ENCODE measurements at places on chromosomes 3 and 15.

DNA sequence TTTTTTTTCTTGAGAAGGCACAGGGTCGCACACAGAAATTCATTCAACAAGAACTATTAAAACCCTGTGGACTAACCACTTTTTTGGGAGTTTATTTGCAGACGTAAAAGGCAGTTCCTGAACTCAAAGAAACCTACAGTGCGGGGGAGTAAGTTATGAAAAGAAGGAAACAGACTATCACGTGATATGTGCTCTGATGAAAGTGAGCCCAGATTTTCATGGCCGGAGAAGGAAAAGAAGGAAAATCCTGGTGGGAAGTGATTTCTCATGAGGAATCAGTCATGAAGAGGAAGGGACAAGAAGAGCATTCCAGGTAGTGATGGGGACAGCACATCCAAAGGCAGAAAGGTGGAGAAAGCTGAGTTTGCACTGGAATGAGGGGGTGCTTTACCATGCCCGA is 26.1 kb downstream of the SEMA6D start:
- no peak for DNase-seq

DNA sequence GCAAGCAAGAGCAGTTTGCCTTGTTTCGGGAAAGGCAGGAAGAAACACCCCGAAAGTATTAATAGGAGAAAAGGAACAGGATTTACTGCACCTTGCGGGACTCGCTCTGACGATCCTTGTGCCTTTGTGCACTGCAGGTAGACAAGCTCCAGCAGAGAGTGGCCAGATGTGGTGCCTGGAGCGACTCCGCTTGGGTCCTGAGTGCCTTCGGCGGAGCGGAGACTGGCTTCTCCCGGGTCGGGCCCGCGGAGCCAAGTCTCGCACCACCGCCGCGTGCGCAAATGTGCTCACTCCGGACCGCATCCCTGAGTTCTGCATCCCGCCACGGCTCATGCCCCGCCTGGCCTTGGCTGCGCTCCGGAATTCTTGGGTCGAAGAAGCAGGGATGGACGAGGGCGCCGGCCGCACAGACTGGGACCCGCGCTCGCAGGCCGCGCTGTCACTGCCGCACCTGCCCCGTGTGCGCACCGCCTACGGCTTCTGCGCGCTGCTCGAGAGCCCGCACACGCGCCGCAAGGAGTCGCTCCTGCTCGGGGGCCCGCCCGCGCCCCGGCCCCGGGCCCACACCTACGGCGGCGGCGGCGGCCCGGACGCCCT is 769 bp downstream of the C2CD4A start:
- DNase-seq, result no peak

DNA sequence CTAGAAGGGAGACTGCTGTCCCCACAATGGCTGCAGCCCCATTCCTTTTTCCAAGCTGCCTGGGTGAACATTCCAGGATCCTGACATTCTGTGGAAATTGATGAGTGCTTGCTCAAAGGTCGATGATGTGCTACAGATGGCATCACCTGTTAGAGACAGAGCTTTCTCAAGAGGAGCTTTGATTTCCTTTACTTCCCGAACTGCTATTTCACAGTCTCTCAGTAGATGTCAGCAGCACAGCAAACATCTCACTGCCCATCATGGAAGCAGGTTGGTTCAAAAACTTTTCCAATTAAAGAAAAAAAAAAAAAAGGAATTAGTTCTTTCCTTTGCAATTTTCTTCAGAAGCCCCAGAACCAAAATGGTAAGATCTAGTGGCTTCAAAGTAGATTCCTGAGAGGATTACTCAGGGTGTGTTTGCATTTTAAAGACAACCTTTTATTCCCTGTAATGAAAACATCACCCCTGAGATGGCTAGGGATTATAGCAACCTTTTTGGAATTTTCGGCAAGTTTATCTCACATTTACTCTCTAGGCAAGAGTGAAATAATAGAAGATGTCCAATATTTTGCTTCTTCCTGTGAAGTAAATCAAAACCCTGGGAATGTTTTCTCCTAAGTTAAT is 44.8 kb downstream of the POLR2M start:
- DNase-seq, result peak; percentile 5

- no peak for DNase-seq
Observed at GRCh38 chr3:23619705-23620637, 185.8 kb upstream of the UBE2E1 start.

DNA sequence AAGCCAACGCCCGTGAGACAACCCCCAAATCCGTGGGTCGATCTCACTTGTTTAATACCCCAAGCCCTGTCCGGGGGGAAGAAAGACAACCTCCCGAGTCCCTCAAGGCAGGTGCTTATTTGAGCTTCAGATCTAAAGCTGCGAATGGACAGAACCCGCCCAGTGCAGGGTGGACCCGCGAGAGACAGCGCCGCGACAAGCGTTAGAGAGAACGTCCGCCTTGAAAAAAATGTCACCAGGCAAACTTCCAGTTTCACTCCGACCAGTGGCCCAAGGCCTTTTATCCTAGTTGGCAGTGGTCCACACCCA is 740 bp upstream of the OXSR1 start:
- no peak for DNase-seq

DNA sequence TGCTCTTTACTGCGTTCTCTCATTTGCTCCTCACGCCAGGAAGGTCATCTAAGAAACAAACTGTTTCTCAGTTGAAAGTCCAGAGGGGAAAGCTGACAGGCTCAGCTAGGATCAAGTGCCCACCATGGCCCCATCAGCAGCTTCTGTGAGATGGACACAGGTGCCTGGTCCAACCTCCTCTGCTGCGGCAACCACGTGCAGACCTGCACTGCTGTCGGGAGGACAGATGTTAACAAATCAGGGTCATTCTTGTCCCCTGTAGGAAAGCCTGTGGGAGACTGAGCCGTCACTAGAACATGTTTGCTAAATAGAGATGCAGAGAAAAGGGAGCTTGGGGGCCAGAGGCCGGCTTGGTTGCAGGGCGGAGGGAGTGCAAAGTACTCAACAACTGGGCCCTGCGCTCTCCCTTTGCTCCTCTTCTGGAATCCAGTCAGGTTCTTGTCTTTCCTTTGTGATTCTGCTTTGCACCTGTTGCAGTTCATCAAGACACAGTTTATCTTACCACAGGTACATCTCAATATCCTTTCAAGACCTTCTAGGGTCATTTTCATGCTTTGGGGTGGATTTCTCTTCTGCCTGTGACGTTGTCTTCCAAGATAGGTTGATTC is 20.9 kb downstream of the GPD1L start:
- DNase-seq, result no peak

DNA sequence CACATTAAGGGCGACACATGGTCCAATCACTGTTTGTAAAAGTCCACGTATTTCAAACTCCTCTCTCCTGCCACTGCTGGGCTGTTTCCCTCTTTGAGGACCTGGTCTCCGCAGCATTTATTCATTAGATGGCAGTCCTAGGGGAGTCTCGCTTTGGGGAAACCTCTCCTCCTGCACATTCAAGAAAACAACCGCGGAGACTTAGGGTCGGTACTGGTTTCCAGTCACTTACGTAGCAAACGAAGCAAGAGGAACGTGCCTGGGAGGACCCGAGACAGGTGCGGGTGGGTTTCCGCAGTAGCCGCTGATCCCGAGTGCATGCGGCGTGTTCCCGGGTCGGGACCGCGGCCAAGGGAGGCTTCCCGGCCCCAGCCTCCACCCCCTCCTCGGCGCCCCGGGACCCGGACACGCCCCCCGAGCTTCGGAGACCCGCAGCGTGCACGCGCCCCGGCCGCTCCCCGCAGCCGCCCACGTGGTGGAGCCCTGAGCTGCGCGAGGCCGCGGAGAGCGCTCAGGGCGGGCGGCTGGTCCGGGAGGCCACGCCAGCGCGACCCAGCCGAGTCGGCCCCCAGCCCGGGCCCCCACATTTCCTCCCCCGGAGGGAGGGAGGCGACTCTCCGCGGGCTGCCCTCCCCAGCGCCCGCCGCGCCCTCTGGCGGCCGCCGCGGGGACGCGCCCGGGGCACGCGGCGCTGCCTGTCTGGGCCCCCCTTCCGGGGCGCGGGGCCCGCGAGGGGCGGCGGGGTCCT is 1.1 kb upstream of the IGF1R start:
- peak; percentile 61 for DNase-seq

DNA sequence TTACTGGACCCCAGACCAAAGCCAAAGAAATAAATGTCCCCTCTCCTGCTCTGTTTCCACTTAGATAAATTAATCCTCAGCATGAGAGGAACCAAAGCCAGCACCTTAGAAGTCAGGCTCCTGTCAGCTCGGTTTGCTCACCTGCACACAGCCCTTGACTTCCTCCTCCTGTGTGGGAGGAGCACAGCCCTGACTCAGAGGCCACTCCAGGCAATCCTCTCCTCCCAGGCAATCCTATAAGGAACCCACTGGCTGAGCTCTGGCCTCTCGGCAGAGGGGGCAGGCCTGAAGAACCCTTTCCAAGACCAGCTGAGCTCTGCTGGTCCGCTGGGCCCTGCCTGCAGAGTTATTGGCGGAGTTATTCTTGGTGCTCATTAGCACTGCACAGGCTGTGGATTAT is 30.8 kb downstream of the LIPC start:
- no peak for DNase-seq

- peak; percentile 40 for DNase-seq
Observed at GRCh38 chr15:44662478-44663409, 718 bp downstream of the SPG11 start.

DNA sequence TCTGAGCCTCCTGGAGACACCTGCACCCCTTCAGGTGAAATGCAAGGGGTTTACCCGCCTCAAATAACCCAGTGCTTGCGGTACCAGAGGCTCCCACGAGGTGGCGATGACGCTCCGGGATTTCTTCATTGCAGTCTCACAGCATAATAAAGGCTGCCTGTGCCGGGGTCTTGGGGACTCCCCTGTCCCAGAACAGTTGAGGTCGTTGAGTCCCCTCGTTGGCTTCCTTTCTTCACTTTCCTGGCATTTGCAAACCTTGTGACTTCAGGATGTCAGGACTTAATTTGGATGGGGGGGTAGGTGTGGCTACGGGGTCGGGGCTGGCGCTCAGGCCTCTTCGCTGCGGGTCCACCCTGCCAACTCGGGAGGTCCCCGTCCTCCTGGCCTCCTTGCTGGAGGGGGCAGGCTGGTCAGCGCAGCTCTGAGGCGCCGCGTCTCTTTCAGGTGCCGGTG is 1.3 kb downstream of the GNAT1 start:
- DNase-seq, result peak; percentile 28

DNA sequence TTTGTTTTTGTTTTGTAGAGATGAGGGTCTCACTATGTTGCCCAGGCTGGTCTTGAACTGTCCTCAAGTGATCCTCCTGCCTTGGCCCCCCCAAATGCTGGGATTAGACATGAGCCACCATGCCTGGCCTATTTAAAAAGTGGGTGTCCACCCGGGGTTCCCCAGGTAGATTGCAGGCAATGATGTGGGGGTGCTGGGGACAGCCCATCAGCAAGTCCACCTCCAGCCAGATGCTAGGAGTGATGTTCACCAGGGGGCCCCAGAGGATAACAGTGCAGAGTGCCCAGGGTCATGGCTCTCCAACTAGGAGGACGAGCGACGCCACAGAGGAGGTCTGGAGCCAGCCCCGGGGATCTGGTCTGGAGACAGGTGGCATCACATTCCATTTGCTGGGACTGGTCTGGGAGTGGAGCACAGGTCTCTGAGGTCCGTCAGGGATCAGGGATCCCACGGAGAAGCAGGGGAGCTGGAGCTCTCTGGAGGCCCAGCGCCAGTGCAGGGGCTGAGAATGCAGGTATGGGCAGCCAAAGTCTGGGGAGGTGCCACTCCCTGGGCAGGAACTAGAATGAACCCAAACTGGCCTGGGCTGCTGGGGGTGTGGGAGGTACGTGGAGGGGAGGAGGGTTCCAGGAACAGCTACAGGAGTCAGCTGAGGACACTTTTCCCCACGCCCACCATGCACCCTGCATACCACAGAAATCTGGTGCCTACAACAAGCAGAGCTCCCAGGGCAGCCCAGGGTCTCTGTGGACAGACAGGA is 51.2 kb upstream of the PCSK6 start:
- no peak for DNase-seq

DNA sequence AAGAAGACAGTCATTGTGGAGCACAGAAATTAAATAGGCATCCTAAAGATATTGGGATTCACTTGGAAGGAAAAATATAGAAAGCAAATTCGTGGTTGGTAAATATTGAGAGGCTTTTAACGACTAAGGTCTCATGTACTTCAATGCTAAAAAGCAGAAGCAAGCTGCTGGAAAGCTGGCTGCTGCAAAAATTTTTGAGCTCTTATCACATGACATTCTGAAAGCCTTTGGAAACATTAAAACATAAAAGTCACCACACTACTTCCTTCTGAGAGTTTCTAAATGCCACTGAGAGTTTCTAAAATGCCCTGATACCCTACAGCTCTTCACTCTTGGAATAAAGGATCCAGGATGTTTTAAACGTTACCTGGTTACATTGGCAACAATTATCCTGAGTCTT is 39.0 kb upstream of the CBLB start:
- DNase-seq, result no peak

DNA sequence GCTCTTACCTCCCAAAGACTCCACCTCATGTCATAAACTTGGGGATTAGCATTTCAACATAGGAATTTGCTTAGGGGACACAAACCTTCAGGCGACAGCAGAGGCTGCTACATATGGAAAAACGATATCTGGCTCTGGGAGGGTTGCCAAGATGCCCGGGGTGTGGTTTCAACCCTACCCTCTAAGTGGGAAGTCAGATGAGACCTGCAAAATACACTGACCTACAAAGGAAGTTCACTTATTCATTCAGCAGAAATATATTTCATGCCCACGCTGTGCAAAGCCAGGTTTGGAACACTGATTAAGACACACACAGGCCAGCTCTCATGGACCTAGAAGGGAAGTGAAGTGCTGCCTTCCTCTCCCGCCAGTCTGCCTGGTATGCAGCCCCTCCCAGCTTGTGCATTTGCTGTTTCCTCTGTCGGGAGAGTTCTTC is 239.3 kb downstream of the FEZF2 start:
- no peak for DNase-seq

DNA sequence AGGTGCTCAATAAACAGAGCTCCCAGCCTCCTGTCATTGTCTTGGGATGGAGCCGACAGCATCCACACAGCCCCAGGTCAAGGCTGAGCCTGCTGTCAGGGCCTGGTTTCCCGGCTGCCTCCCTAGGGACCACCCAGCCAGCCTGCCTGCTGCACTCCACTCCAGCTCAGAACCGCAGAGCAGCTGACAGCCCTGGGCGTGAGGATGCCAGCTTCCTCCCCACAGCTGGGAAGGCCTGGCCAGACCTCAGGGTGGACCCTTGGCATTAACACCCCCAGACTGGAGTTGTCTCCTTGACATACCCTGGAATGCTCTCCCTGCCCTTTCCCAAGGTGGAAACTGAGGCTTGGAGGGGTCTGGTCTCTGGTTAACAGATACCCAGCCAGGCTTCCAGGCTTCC is 112.0 kb downstream of the WNT7A start:
- DNase-seq, result no peak

- DNase-seq, result no peak
Observed at GRCh38 chr3:63048367-63049326, 173.4 kb upstream of the CADPS start.

DNA sequence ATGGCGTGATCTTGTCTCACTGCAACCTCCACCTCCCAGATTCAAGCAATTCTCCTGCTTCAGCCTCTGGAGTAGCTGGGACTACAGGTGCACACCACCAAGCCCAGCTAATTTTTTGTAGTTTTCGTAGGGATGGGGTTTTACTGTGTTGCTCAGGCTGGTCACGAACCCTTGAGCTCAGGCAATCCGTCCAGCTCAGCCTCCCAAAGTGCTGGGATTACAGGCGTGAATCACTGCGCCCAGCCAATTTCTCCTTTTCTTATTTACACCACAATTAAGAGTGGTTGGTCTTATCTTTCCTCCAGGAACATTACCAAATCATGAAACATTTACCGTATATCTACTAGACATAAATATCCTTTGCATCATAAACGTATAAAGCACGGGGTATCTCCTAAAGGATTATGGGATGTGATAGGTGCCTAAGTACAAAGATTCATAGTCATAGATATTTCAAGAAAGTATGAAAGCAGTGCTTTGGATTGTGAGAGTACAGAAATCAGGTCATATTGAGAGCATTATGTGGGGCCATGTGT is 194.5 kb downstream of the RBMS3 start:
- no peak for DNase-seq

- DNase-seq, result no peak
Observed at GRCh38 chr15:93333796-93334195, 244.8 kb upstream of the RGMA start.

Data from substantia nigra (tissue), 51 donors.